ENCODE measurements at places on chromosomes 6 and 20.

GRCh38 chr6:33168639-33169038, 23.6 kb downstream of the COL11A2 start:
- no peak for DNase-seq

DNA sequence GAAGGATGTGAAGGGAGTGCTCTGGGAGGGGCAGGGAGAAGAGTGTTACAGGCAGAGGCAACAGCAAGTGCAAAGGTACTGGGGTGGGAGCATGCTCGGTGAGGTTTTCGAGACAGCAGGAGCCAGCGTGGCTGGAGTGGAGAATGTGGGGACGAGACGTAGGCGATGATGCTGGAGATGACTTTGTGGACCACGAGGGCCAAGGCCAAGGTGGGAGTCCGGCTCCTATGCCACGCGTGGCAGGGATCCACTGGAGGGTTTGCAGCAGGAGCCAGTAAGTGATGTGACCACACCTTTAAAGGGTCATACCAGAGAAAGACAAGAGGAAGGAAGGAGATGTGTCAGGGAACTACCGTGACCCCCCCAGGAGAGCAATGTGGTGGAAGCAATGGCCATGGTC, 7.3 kb downstream of the PTGIS start:
- DNase-seq: no peak

DNA sequence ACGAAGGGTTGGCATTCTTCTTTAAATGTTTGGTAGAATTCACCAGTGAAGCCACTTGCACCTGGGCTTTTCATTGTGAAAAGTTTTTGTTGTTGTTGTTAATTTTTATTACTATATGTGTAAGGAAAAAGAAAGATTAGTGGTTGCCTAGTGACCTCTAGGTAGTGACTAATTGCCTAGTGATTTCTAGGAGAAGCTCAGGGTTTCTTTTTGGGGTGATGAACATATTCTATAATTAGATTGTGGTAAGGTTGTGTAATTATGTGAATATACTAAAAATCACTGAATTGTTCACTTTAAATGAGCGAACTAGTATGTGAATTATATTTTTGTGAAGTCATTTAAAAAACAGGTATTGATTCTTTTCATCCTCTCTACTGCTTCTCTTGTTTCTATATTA, 123.8 kb upstream of the TMEM170B start:
- no peak for DNase-seq

DNA sequence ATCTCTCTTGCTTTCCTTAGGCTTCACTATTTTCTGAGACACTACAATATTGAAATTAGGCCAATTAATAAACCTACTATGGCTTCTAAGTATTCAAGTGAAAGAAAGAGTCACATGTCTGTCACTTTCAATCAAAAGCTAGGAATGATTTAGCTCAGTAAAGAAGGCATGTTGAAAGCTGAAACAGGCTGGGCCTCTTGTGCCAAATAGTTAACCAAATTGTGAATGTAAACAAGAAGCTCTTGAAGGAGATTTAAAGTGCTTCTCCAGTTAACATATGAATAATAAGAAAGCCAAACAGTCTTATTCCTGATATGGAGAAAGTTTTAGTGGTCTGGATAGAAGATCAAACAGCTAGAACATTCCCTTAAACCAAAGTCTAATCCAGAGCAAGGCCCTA, 236.3 kb downstream of the OTOR start:
- no peak for DNase-seq

GRCh38 chr6:146224988-146225387, 196.1 kb downstream of the GRM1 start:
- DNase-seq: no peak

DNA sequence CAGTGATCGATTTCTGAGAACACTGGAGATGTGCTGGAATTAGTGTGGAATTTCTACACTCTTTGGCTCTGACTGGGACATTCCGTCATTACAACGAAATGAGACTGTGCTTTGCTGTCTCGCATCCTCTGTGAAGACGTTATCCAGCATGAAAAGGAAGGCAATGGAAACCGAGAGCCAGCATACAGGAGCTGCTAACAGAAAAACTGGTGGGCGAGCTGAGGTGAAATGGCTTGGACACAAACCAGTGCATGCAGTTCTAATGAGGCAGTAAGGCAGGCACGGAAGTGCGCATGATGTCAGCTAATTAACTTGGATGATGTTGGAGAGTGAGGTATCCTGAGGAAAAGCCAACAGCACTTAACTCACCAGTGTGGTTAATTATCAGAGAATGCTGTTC, 202.8 kb upstream of the AGPAT4 start:
- DNase-seq: peak; percentile 22

Data from lung microvascular endothelial cell (primary cell).